Fibroblast of the aortic adventitia (primary cell): ENCODE measurements at places on chromosomes 5 and 9. TPM values are rescaled to one million over a fixed set of nuclear protein-coding genes. Genes with fewer than 3 reads are reported as not detected.

- DNase-seq = no peak
Measured at GRCh38 chr9:36999728-37000333, 34.2 kb downstream of the PAX5 start.

- peak; percentile 16 for DNase-seq
Measured at GRCh38 chr5:120517607-120518252, 53.6 kb downstream of the PRR16 start.

- no peak for DNase-seq
Measured at GRCh38 chr9:17075146-17075757, 59.6 kb upstream of the CNTLN start.

- no peak for DNase-seq
Measured at GRCh38 chr5:31052937-31053658, 140.4 kb upstream of the CDH6 start.

DNA sequence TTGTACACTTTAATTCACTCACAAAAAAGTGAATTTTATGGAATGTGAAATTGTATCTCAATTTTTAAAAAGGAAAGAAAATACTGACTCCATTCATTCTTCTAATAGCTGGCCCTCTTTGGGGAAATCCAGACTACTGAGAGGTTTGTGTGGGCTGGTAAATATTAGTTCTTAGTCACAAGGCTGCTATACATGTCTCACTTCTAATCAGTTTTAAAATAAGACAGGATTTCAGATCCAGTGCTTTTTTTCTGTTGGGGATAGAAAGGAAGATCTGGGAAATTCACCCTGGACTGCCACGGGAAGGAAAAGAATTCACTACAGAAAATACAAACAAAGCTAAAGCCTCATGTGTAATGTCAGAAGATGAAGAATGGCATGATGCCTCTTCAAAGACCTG is 32.7 kb upstream of the ADAMTSL1 start:
- no peak for DNase-seq

FUT7 gene
- total RNA-seq = not detected in 2 replicates

SLC27A6 gene
- not detected in 2 replicates for total RNA-seq

DNA sequence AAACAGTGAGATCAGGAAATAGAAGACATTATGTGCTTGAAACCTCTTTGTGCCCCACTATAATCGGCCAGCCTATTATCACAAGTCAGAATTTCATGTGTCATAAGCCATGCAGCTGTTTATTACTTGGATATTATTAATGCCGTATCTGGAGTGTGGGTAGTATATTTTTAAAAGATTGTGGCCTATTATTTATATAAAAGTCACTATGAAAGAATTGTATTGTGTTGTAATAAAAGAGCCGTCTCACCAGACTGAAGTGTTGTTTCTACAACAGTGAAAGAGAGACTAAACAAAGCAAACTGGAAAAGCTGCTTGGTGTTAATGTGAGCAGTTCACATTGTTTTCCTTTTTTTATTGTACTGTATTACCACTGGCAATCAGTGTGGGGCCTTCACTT is 449.1 kb downstream of the PSAT1 start:
- no peak for DNase-seq

GRCh38 chr5:98986587-98986986 is 57.8 kb upstream of the CHD1 start:
- no peak for DNase-seq

DNA sequence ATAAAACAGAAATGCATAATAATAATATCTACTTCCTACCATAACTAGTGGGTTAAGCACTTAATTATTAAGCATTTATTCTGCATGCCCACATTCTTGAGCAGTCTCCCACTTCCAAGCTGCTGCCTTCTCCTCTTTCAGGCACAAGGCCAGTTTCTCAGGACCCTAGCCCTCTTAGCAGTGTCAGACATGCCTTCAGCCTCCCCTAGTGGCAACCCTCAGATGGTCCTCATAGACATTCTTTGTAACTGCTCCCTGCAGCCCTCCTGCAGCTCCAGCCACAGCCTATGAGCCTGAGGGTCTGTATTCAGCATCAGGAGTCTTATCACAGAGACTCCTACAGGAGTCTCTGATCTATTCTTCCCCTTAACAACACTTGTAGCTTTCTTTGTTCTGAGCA is 3.9 kb downstream of the IL9 start:
- no peak for DNase-seq

GRCh38 chr5:43041669-43042175 is 1.6 kb upstream of the ANXA2R start:
- peak; percentile 91 for DNase-seq

DNA sequence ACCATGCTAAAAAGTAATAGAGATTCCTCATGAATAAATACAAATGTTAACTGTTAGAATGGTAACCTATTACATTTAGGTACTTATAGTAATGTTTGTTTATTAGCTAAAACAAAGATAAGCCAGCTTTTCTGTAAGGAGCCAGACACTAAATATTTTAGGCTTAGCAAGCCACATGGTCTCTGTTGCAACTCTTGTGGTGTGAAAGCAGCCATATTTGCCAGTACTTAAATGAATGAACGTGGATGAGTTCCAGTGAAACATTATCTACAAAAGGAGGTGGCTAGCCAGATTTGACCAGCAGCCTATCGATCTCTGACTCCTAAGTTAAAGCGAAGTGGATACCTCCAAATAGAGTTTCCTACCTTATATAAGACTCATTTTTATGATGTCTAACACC is 331.6 kb downstream of the CDH12 start:
- DNase-seq = no peak
